ENCODE measurements at places on chromosomes 3 and 15.
A peak's percentile ranks its signal among the peaks of the same experiment; 100 is the strongest.

DNA sequence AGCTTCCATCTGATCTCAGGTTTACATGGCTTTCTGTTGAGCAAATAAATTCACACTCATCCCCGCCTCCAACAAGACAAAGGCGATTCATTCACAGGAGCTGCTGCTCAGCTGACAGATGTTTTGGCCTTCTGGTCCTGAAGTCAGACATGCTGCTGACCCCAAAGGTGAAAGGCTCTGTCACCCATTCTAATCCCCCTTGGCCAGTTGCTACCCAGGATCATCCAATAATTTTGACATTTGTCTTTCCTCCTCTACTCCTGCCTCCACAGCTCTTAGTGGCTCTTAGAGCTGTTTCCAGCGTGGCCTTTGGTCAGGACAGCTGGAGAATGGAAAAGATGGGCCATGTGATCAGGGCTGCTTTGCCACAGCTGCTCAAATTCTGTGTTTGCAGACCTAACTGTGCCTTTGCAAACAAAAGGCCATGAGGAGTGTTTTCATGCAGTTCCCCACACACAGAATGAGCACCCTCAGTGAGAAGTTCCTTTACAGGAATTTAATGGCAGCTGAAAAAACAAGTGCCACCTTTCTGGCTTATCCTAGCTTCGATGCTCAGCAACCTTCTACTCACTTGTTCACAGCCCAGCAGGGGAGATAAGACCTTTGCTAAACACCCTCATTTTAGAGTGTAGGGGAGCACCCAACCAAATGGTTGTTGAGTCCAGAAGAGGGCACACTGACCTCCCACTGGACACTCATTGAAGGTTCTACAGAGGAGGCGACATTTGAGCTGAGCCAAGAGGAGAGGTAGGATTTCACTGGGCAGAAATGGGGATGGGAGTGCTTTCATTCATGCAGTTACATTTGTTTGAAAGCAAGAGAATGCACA, 39.0 kb downstream of the CYP19A1 start:
- DNase-seq = no peak

GRCh38 chr3:62238003-62238402, 135.3 kb downstream of the FEZF2 start:
- DNase-seq = no peak

- peak; percentile 99 for DNase-seq
These were observed 25.4 kb upstream of the TSEN2 start for GRCh38 chr3:12458901-12459300.

DNA sequence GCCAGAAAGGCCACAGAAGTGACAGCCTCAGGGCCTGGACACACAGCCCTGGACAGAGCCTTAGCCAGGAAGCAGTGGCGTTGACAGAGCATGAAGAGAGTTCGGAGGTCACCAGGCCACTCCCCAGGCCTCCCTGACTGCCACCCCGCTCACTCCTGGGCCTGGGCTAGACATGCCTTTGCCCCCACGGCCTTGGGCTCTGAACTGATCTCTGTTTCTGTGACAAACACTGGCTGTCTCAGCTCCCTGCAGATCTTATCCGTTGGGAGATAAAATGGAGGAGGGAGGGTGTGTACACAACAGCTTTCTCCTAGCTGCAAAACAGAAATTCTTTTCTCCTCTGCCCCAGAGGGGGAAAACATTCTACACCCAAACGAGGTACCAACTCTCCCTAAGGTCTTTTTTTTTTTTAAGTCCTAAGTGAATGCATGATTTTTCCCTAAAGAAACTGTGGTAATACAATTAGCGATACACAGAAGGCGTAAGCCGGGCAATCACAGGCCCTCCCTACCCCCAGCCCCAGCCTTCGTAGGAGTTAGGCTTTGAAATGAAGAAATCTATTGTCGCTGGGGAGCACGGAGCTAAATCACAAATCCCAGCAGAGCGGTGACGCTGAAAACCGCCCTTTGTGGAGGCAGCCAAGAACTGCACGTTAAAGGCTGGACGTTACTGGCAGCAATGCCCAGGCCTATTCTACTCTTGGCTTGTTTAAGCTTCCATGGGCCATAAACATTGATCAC, 45.0 kb downstream of the SRGAP3 start:
- DNase-seq = no peak

DNA sequence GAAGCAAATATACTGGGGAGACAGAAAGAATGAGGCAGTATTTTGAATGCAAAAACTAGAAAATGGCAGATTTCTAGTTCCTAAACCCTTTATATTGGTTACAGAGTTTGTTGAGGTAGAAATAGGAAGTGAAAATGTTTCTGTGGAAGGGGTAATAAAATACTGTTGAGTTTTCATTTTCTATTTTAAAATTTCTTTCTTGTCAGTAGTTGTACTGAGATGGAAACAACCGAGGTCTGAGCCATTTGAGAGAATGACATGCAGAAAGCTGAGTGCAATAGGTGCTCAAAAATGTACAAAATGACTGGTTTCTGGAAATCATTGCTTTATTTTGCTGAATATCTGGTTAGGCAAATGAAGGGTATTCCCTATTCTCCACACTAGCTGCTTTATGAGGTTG, 361.4 kb downstream of the CHL1 start:
- DNase-seq = no peak

DNA sequence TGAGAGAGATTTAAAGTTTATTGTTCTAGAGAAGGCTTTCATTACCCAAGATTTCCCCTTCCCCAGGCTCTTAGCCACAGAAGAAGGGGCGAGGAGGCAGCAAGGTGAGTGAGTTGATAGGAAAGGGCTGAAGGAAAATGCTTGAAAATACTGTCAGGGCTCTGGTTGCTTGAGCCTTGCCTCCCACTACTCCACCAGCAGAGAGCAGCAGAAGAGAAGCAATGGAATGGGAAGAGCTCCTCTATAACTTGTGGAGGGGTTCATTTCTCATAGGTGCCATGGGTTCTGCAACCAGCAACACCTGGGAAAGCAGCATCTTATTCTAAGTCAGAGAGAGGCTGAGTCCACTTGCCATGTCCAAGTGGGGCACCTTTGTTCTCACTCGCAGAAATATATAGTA, 184.0 kb upstream of the CNTN6 start:
- DNase-seq = no peak

DNA sequence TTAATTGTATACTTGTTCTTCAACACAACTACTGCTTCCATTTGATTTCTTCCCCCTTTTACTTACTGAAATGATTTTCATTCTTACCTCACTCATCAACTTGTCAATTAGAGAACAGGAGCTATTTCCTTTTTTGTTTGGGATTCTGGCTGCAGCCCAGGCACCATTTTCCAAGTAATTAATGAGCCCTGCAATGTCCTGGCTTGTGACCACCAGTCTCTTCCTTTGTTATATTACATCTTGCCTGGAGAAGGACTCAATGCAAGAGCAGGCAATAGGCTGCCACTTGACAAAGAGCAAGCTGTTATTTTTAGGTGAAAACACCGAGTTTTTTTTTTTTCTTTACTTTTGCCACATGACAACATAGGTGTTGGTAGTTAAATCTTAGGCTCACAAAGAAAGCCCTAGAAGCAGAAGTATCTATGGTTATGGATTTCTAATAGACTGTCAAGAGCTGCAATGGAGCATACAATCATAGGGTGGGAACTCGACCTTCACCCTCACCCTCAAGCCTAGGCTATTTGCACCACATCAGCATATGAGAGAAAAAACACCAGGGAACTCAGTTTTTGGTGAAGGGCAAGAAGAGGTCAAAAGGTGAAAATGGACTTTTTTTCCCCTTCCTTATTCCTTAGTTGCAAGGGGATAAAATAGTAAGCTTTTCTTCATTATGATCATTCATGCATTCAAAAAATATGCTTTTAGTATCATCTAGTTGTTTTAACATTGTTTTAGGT, 114.9 kb downstream of the TNIK start:
- no peak for DNase-seq

DNA sequence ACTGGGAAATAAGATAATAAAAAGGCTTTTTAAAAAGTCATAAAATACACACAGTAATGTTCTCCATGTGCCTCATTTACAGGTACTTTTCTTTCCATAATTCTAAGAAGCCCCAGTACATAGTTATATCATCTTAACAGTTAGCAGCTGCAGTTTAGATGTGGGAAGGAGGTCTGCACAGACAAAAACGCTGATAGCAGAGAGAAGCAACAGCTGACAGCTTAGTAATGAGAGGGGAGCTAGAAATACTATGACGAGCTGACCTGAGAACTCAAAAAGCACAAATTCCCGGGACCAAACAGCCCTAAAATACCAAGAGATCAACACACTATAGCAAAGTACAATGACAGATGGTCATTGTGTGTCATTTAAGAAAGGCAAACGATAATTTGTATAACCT, 36.7 kb upstream of the ARHGEF3 start:
- DNase-seq = no peak

- DNase-seq = no peak
These were observed 404.4 kb upstream of the KCNMB2 start for GRCh38 chr3:178131801-178132200.

DNA sequence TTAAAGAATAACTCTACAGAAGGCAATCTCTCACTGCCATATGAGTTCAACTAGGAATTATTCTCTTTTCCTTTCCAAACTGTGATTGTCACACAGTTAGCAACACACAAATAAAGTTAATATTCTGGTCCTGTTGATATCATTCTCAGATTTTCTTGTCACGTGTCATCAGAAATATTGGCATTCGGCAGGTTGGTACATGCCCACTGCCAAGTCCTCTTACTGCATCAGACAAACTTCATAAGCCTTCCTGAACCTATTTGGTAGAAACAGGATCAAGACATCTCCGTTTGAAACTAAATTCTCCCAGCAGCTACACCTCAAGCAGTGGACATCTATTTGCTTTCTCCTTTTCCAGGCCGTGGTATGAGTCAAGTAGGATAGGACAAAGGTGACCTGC, 177.9 kb upstream of the SOX2 start:
- no peak for DNase-seq

DNA sequence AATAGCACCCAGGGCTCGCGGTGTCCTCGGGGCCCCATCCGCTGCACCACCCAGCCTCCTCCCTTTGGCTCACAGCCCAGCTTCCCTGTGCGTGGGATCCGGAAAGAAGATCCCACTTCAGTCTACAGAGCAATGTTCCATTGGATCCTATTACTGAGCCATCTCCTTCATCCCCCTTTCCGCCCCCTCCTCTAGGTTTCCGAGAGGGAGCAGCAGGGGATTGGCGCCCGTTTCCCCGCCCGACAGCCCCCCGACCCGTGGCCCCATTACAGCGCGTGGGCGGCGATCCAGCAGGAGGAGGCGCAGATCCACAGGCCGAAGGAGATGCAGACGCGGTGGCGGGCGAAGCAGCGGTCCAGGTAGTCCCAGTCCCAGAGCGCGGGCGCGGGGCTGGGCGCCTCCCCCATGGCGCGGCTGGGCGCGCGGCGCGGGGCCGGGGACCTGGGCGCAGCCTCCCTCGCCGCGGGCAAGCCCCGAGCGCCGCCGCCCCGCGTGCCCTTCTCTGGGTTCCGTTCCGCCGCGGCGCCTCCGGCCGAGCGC, 340 bp downstream of the TMEM44 start:
- peak; percentile 38 for DNase-seq

- DNase-seq = no peak
These were observed 670 bp upstream of the ISLR start for GRCh38 chr15:74172701-74173379.

DNA sequence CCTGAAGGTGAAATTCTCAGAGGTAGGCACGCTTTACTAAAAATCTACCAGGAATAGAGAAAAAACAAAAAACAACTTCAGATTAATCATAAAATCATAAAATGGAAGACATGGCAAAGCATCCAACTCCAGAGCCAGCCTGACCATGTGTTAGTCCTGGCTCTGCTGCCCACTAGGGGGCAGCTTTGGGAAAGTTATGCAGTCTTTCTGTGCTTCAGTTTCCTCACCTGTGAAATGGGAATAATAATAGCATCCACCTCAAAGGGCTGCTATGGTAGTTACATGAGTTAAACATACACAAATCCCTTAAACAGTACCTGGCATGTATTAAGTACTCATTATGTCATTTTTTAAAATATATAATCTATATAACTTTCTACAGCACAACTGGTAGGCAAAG, 52.3 kb downstream of the WNT5A start:
- DNase-seq = peak; percentile 30

DNA sequence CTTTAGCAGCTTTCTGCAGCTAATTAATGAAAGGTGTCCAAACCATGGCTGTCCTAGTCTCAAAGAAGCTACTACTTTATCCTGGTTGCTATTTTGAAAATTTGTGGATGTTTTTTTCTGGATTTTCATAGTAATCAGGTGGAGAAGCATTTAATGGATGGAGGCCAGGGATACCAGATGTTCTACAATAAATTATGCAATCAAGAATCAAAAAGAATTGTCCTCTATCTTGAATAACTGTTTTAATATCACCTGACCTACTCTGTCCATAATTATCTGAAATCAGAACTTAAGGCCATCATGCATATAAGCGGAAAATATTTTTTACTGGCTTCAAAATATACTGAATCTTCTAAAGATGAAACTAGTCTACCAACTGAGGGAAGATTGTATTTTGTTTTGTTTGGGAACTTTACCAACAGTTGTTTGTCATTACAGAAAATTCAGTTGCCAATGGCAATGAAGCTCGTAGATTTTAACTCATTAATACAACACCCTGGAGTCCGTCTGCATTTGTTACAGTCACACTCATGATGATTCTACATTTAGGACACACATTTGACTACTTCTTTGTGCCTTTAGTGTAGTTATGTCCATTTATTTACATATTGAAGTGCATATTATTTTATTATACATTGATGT, 762.3 kb upstream of the GRM7 start:
- no peak for DNase-seq

DNA sequence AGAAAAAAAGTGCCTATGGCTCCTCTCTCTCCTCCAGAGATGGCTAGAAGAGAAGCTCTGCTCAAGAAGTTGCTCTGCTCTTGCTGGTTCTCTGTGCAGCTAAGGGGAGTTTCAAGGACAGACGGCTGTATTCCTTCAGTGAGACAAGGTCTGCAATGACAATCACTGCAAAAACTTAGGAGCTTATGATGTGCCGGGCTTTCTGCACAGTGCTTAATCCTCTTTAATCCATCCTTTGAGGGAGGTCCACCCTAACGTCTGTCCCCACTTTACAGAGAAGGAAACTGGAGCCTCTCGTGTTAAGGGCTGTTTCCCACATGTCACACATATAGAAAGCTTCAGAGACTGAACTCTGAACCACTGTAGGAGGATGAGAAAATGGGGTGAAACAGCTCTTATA, 260.6 kb downstream of the MEX3B start:
- no peak for DNase-seq

Measured in inflammatory macrophage (primary cell).